ENCODE measurements at places on chromosomes 5 and 9.

- DNase-seq = no peak
Observed at GRCh38 chr5:72057816-72058215, 49.5 kb upstream of the MAP1B start.

DNA sequence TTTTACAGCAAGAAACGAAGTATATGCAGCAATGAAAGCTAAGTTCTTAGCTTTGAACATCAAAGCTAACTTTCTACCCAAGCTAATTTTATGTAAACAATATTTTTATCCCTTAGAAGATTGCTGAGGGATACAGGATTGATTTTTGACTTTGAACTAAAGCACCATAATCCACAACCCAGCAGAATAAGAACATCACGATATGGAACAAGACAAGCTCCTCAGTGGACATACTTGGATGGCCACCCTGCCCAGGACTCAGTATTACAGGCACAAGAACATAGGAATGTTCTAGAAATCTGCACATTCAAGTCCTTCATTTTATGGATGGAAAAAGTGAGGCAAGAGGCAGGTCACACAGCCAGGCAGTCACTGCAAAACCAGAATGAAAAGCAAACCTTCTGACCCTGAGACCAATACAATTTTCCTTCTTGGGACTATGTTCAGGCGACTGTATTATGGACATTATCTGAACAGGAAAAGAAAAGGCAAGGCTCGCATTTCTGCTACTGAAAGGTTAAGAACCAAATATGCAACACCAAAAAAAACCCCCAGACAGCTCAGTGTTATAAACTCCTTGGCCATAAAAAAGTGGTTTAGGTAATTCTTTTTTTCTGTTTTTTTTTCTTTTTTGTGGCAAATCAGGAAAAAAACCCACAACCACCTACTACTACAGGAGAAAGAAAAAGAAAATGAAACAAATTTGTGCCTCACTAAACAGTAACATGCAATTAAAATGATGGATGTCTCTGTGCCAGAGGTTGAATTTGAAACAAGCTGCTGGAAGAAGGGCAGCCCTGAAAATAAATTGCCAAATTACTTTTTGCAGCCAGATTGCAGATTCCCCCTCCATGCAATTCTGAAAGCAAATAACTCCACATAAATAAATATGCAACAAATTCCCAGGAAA lies 25.4 kb downstream of the EPB41L4B start:
- DNase-seq = no peak

DNA sequence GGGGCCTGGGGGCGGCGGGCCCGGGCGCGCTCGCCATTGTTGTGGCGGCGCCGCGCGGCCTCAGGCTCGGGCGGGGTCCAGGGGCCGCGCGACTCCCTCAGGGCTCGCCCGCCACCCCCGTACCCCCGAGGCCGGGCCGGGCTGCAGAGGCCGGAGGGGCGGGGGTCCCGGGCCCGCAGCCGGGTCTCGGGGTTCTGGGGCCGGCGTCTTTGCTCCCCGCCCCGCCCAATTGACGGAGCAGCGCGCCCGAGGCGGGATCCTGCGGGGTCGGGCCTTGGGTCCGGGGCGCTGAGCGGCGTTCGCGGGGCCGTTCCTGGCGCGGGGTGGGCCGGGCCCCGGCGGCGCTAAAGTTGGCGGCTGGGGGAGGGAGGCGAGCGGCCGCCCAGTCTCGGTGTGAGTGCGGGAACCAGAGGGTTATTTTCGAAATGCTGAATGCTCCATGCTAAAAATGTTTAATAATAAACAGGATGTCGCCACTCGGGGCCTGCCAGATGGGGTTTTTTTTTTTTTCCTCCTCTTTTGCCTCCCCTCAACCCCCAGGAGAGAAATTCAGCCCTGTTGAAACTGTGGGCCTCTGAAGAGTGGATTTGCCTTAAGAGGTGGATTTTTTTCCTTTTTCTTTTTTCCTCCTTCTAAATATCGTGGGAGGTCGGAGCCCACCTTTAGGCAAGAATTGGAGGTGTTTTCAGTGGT lies 724 bp downstream of the PRRC2B start:
- DNase-seq = peak; percentile 75

DNA sequence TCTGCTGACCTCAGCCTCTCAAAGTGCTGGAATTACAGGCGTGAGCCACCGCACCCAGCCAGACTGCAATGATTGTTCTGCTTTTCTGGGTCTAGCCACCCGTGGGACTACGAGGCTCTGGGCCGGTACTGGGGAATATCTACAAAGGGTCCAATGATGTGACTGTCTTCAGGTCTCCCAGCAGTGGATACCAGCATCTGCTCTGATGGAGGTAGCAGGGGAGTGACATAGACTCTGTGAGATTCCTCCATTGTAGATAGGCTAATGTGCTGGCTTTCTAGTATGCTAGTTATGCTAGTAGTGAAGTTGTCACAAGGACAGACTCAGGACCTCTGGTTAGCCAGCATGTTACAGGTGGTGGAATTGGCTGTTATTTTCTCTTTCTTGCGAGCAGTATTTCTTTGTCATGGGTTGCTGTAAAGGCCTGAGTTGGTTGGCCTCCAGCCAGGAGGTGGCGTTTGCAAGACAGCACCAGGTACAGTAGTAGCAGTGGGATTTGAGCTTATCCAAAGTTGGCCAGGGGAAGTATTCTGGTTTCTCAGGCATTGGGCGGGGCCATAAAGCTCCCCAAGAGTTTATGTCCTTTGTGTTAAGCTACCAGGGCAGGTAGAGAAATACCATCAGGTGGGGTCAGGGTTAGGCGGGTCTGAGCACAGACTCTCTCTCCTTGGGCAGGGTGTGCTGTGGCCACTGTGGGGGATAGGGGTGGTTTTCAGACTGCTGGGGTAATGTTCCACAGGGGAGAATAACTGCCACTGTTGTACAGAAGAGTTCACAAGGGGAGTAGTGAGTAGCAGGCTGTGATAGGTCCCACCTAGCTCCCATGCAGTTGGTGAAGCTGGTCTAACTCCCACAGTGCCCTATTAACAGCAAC lies 105.2 kb downstream of the SGCD start:
- DNase-seq = no peak

DNA sequence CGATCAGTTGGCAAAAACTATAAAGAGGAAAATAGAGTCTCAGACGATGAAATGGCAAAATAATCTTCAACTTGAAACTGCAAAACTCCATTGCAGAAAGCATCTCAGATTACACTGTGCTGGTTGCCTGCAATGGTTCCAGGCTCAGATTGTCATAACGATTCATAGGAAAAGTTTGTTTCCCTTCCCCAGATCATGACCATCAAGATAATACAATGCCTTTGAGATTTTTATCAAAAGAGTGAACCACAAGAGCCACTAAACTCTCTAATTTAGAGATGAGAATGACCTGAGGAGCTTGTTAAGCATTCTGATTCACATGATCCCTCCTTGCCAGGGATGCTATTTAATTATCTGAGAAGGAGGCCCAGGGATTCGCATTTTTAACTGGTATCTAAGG lies 52.6 kb upstream of the ITGA1 start:
- no peak for DNase-seq

DNA sequence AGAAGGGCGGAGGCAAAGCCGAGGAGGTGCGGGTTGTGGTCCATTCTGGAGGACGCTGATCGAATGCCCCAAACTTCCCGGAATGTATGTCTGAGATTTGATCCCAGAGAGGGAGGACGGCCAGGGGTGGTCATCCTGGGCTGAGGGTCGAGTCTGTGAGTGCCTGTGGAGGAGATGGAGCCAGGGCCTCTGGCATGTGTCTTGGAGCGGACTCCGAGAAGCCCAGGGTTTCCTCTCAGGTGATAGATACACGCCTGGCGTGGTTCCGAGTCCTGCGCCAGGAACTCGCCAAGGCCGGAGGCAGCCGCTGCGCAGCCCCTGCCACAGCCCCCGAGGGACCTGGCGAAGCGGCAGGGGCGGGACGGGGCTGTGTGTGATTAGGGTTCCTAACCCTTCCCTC lies 363 bp downstream of the ZNF454 start:
- no peak for DNase-seq

GRCh38 chr5:113450462-113450861 lies 15.7 kb upstream of the TSSK1B start:
- no peak for DNase-seq

GRCh38 chr9:132164604-132165362 lies 2.9 kb downstream of the NTNG2 start:
- DNase-seq = no peak

Data from GM03348 (cell line).